ENCODE measurements at places on chromosomes 3 and 15.

- no peak for DNase-seq
Observed at GRCh38 chr15:96329403-96329981, 1.0 kb upstream of the NR2F2 start.

- no peak for DNase-seq
Observed at GRCh38 chr3:194250098-194251002, 100.8 kb downstream of the CPN2 start.

DNA sequence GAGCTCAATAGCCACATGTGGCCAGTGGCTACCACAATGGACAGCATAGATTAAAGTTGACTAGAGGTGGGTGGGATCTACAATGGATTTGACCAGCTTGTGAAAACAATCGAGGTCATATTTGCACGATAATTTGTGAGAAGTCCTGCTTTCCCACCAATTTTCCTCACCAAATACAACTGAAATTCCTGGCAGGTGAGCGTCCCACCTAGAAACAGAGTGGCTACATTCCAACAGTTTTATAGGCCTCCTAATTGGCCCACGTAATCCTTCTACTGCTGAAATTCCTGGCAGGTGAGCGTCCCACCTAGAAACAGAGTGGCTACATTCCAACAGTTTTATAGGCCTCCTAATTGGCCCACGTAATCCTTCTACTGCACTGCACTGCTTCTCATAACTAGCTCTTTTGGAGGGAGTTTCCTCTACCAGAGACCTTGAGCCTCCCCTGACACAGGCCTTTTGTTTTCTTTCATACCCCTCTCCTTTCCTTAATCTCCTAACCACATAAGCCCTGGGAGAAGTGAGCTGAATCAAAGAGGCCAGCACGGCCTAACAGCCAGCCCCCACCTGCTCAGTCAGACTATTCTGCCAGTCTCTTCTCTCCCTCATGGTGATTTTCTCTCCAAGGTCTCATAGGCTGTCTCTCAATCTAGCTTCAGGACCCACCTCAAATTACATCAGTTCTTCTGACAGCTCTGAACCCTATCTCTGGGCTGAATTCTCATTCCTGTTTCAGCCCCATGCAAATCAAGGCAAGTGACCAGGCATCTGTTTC, 80.2 kb downstream of the BFSP2 start:
- no peak for DNase-seq

GRCh38 chr3:132788301-132788671, 66.1 kb upstream of the NPHP3 start:
- DNase-seq = peak; percentile 35

- DNase-seq = no peak
Observed at GRCh38 chr3:116139641-116140040, 305.6 kb downstream of the LSAMP start.

DNA sequence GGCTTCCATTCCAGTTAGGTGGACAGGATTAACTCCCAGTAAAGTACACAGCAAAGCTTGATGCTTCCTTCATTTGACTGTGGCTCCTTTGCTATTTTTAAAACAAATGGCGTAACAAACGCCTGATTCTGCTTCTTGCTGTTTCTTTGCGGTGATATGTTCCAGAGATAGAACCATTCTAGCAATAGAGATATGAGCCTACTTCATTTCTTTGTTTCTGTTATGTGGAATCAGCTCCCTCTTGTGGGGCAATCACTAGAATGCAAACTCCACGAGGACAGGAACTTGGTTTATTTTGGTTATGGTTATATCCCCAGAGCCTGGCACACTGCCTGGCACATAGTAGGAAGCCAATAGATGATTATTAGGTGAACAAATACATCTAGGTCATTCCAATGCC, 122.6 kb upstream of the SLC6A11 start:
- no peak for DNase-seq

DNA sequence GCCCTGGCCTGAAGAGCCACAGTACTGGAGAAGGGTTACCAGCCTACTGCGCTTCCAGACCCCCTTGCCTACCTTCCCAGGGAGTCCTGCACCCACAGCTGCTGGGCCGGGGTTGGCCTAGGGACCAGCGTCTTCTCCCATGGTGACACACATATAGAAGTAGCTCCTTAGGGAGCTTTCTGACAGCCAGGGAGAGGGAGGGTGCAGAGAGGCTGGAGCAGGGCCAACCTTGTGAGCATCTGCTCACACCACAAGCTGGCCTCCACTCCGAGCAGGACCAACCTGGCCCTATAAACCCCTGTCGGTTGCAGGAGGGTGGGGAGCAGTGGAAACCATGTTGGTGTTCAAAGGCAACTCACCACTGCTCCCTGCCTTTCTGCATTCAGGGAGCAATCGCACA, 35.2 kb downstream of the SRPRB start:
- no peak for DNase-seq

DNA sequence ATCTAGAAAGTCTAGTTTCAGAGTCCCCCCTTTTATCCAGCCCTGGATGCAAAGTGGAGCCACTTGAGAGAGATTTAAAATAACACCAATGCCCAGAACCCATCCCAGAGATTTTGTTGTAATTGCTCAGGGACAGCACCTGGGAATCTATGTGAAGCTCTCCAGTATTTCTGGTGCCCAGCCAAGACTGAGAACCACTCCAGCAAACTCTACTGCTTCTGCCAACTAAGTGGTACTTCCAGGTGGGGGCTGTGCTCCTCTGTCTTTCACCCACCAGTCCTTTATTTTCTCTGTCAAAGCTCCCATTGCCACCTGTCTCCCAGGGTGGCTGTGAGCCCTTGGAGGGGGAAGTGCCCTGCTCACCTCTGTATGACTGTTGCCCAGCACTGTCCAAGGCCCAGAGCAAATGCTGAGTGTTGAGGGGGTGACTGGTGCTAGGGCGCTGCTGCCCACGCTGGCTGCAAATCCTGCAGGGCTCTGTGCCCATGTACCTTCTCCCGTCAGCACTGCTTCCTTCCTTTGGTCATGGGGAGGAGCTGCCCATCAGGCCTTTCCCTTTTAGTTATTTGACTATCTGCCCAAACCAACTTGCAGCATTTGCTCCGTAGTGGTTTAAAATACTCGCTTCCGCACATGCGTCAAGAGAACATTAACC, 9.4 kb downstream of the CLSTN2 start:
- DNase-seq = no peak

- DNase-seq = no peak
Observed at GRCh38 chr3:139481116-139481515, 4.8 kb upstream of the RBP2 start.

DNA sequence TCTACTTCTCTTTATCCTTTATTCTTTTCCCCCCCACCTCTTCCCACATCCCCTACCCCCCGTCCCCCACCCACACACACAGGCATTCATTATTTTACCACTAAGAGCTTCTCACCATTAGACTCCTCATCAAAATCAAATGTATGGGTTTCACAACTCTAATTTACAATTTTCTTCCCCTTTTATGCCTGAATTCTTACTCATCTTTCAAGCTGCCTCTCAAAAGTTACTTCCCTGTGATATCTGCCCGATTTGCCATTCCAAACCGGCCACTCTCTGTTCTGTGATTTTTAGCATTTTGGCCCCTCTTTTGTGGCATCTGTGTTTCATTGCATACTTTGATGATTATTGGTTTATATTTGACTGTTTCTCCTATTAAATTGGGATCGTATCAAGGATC, 42.2 kb downstream of the SLC9A9 start:
- no peak for DNase-seq

DNA sequence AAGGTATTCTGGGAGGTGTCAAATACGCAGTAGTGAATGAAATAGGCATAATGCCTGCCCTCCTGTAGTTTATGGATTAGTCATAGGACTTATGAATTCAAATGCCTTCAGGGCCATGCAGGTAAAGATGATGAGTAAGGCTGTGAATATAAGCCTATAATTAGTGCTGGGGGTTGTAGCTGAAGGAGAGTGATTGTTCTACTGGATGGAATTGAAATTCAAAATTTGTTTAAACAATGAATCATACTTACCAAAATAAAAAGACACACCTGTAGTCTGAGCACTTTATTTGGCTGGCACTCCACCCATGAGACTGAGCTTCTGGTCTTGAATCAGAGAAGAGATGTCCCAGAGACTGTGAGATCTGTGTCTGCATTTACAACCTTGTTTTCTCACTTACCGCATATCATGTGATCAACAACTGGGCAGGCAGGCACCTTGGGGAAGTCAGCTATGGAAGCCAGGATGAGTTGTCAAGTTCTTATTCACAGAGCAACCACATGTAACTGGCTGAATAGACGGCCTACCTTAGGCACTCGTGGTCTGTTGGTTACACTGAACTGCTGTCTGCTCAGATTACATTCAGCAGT, 291.8 kb downstream of the NAALADL2 start:
- DNase-seq = no peak

- DNase-seq = no peak
Observed at GRCh38 chr3:152760024-152760563, 74.8 kb upstream of the P2RY1 start.

GRCh38 chr15:42331235-42331634, 28.1 kb upstream of the CAPN3 start:
- DNase-seq = no peak

GRCh38 chr3:37114251-37115145, 59.9 kb downstream of the LRRFIP2 start:
- peak; percentile 77 for DNase-seq

GRCh38 chr15:85793641-85794597, 806 bp downstream of the KLHL25 start:
- no peak for DNase-seq

GRCh38 chr15:99408236-99409096, 157.2 kb downstream of the LRRC28 start:
- DNase-seq = peak; percentile 65

GRCh38 chr3:100574536-100574935, 34.9 kb upstream of the ADGRG7 start:
- DNase-seq = no peak

GRCh38 chr15:96693990-96694517, 363.6 kb downstream of the NR2F2 start:
- DNase-seq = no peak

DNA sequence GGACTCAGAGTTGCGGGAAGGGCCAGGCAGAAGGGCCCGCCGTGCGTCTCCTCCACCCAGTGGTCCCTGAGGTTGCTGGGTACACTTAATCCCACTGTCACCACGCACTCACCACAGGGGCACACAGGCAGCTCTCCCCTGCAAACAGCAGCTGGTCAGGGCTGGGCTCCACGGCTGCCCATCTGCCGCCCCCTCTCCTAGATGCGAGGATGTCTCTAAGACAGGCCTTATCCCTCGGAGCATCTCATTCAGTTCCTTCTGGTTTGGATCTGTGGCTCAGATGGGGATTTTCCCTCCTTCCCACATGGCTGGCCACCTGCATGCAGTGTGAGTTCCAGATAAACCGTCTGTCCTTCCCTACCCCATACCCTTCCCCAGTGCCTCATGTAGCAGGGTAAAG, 26.3 kb downstream of the MRPS11 start:
- no peak for DNase-seq

DNA sequence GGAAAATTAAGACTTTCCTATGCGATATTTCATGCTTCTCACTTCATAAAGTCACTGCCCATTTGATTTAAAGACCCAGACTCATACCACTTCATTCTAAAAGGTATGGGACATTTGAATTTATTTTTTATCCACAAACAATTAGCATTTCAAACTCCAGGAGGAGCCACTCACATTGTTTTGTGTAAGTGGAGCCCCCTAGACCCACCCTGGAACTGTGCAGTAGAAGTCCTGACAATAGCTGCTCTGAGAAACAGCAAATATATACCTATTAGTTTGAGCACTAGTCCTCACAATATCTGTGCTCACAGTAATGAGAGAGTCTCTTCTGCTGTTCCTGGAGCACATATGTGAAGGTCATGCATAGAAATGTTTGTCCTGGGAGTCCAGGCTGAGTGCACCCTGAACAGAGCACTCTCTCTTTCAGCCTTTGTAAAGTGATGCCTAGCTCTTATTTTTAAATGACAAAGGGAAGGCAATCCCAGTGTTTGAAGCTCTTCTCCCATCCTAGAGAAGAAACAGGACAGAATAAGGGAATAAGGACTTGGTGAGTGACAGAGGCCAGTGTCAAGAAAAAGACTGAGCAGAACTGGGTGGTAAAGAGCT, 127.5 kb upstream of the STRIT1 start:
- DNase-seq = no peak

DNA sequence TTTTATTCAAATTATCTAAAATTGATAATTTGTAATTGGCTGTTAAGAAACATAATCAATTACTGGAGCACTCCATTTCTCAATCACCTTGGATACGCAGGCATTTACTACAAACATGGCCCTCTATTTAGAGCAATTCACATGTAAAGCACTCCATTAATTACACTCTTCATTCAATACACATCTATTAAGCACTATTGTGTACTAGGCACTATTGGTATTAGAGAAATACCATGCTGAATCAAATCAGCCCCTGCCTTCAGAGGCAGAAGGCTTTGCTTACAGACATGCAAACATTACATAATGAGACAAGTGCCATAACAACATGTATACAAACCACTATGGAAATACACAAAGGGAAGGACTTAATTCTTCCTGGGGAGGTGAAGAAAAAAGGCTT, 69.1 kb downstream of the PEAK1 start:
- no peak for DNase-seq

Measured in non-pigmented ciliary epithelial cell (primary cell).